ENCODE measurements at places on chromosomes 6 and 20.

- DNase-seq = no peak
These were observed 442.2 kb upstream of the MAN1A1 start for GRCh38 chr6:119791736-119792135.

DNA sequence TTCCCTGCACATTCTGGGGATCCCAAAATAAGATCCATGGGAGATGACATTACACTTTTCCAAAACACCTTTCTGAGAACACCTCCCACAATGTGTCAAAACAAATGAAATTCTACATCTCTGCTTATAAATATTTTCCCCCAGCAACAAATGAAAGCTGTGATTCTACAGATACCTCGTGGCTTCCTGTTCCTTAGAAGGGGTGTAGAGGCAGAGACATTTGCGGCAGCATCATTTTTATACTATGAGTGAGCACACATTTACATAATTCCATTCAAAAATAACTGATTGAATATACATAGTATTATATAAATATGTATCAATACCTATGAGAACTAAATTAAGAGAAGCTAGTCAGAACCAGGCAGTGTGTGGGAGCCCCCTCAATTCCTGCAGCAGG, 213.9 kb upstream of the JARID2 start:
- DNase-seq = no peak

DNA sequence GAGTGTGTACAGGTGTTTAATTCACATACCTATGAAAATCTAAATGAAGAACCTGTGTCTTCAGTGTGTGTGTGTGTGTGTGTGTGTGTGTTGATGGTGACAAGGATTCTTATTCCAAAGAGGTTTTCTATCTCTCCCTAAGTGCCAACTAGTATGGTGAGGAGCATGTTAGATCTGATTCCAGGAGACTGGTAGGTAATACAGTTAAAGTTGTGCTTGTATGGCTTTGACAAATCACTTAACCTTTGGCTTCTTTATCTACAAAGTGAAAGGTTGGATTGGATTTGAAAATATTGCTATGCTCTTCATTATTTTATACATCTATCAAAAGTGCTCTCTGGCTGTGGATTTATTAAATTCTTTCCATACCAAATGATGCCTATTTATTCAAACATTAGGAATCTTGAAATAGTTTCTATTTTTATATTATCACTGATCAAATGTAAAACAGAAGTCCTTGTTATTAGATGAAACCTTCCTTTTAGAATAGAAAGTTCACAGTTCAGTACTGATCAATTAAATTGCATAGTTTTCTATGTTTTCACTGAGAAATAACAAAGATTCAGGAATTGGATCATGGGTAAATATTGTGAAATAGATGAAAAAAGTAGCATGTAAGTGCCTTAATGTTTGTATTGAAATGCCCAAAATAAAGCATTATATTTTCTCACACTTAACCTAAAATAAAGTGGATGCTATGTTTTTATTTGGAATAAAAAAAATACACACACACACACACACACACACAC, 84.4 kb upstream of the MLIP start:
- DNase-seq = no peak

DNA sequence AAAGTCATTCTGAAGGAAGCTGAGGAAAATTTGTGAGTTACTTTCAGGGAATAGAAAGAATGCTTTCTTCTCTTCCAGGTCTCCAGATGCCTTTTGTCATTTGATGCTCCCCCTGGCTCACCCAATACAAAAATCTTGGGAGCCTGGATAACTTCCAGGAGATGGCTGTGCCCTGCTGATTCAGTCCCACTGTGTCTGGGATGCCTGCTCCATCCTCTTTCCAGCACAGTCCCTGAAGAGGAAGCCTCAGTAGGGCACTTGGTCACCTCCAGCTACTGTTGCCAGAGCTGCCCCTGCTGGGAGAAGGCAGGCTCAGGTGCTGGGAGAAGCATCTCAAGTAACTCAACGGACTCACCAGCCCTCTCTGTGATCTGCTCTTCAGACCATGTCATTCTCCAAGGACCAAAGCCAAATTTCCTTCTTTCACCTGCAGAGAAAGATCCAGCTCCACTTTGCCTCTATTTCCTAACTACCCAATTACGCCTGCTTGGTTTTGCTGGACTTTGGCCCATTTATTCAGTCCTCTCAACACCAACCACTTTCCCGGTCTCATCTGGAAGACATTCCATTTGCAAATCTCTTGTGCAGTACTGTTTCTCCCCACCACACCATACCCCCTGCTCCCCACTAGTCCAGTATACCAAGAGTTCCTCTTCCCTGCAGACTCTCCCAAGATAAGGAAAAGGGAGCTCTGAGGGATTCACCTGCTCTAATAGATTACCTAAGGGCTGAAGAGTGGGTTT, 53.3 kb downstream of the SLC23A2 start:
- no peak for DNase-seq

- peak; percentile 85 for DNase-seq
These were observed at the start of gene RSPO3 for GRCh38 chr6:127118298-127119101. Gene RSPO3, plus strand, starts transcription at chr6:127118671. Its CDS starts 522 bp downstream, at chr6:127119193.

DNA sequence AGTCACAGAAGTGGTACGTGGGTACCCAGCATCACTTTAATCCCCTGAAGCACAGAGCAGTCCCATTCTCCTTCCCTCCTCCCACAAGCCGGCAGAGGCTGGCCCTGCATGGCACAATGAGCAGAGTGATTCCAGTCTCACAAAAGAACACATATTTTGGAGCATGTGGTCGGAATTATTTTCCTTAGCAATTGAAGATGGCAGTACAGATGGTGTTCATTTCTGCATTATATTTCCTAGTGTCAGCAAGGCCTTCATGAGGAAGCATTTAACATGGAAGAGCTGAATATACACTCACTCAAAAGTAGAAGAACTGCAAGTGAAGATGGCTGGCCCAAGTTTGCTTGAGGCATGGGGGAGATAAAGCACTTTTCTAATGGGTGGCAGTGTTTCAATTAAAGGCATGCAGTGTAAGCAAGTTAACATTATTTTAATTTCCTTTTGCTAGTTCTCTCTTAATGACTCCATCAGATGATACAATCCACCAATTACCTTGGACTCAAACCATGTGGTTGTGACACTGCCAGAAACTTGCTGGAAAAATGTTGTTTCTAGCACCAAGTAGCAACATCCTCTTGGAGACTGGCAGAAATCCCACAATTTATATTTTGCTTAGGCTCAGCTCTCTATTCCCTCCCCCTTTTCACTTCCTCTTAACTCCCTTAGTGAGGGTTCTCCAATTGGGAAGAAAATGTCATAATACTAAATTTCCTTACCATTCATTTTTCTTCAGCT, 74.4 kb downstream of the ARHGAP18 start:
- DNase-seq = peak; percentile 83

GRCh38 chr20:38975539-38976120, 13.5 kb downstream of the DHX35 start:
- no peak for DNase-seq

GRCh38 chr6:45454008-45454911, 76.5 kb upstream of the SUPT3H start:
- no peak for DNase-seq

DNA sequence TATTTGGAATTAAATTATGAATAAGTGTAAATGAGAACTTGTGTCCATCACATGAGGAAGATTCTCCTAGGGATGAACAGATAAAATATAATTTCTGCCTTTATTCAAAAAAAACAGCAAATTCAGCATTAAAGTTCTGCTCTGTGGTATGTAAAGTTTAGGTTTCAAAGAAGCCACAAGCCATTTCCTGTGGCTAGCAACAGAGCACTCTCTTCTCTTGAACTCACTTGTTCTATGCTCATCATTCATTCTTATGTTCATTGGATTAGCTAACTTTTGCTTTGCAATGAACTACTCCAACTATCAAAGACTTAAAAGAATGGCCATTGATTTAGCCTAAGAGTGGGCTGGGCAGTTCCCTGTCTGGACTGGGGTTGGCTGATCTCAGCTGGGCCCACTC, 20.8 kb upstream of the SNRPB2 start:
- DNase-seq = no peak

GRCh38 chr6:157644043-157644810, 178.8 kb upstream of the SNX9 start:
- DNase-seq = peak; percentile 41

GRCh38 chr6:34583461-34583860, 27.3 kb upstream of the SPDEF start:
- no peak for DNase-seq

DNA sequence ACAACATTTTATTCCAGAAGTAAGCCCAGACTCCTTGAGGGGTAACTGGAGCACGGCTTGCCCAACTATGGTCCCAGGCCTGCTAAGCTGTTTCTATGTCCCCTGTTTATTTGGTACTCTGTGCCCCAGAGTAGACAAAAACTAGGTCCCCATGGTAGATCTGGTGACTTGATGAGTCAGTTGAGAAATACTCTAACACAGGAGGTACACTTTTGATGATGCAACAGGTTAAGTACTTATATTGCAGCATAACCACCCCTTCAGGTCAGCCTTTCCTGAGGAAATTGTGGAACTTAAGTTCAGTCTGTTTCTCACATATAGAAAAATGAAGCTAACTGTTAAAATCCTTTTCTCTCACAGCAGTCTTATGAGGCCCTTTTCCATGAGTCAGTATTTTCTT, 19.6 kb downstream of the TTPAL start:
- DNase-seq = no peak

DNA sequence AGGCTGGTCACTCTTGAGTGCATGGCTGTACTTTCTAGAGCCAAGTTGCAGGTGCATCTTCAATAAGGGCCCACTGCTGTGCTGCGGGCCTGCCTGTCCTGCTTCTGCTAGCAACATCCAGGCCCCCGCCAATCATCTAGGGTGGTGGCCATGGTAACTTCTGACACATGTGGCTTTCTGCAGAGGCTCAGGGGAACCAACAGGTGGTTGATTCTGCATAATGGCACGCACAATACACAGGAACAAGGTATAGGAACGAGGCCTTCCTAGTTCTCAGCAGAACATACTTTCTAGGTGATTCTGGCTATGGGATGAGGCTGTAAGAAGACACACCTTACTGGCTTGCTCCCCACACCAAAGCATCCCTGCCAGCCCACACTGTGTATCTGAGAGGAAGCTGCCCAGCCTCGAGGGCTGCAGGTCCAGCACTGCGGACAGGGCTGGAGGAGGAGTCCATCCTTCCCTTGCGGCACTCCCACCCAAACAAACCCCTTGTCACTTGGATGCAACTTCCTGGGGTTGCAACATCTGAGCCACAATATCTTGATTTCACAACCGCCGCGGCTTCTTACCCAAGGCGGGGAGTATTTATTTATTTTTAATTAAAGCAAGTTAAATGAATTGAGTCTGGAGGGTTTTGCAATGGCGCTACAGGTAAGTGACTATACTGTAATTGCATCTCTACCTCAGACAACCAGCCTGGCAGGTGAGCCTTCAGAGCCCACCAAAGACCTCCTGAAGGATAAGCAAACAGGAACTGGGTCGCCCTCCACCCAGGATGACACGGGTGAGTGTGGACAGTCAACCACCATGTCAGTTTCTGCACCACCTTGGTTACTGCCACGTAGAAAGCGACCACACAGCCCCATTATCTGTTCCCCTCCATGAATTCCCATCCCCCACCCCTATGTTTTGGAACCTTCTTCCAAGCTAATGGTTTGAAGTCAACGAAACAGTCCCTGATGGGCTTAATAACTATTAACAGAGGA, 49.6 kb downstream of the SULF2 start:
- DNase-seq = no peak

GRCh38 chr6:34447910-34448309, 18.0 kb upstream of the PACSIN1 start:
- no peak for DNase-seq

DNA sequence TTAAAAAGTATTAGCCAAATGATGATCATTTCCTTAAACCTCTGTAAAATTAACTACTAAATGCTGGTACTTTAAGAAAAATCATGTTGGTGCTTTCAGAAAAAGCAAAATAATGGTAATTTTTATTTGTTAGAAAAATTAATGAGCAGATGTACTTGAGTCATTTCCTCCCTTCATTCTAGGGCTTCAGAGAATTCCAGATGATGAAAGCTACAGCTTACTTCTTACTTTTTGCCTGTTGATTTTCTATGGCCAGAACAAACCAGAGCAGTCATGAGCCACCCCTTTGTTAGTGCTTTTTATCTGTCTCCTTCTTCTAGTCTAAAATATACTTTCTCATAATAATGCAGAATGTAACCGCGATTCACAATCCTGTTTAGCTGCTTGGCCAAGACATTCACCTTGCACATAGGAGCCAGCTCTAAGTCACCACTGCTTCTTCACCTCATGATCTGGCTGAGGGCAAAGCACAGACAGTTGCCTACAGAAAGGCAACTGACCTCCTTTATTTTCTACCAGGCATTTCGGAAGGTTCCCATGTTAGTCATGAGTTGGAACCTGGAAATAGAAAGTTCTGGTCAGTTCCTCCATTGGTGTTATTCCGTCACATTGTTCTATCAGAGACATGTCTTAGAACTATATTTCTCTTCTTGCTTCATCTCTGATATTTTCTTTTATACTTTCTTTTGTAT, 43.5 kb upstream of the TINAG start:
- no peak for DNase-seq

DNA sequence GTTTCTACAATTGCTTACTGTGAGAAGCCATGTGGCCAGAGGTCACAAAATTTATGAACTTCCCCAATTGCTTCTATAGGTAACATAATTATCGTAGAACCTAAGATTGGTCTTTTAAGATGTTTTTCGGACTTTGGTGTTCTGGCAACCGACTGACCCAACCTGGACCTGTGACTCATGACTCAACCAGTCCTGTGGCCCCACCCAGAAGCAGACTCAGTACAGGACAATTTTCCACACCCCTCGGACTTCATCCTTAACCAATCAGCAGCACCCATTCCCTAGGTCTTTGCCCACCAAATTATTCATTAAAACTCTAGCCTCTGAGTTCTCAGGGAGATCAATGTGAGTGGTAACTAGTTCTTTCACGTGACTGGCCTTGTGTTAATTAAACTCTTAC, 26.4 kb upstream of the AKAP12 start:
- DNase-seq = no peak

DNA sequence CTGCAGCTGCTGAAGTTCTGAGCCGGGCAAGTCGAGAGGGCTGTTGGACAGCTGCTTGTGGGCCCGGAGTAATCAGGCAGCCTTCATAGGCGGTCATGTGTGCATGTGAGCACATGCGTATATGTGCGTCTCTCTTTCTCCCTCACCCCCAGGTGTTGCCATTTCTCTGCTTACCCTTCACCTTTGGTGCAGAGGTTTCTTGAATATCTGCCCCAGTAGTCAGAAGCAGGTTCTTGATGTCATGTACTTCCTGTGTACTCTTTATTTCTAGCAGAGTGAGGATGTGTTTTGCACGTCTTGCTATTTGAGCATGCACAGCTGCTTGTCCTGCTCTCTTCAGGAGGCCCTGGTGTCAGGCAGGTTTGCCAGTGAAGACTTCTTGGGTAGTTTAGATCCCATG, 21.2 kb upstream of the MAPK13 start:
- no peak for DNase-seq
